ENCODE measurements at places on chromosomes 5 and 9. TPM values are rescaled to one million over a fixed set of nuclear protein-coding genes. Genes with fewer than 3 reads are reported as not detected.
A peak's percentile ranks its signal among the peaks of the same experiment; 100 is the strongest.

DNA sequence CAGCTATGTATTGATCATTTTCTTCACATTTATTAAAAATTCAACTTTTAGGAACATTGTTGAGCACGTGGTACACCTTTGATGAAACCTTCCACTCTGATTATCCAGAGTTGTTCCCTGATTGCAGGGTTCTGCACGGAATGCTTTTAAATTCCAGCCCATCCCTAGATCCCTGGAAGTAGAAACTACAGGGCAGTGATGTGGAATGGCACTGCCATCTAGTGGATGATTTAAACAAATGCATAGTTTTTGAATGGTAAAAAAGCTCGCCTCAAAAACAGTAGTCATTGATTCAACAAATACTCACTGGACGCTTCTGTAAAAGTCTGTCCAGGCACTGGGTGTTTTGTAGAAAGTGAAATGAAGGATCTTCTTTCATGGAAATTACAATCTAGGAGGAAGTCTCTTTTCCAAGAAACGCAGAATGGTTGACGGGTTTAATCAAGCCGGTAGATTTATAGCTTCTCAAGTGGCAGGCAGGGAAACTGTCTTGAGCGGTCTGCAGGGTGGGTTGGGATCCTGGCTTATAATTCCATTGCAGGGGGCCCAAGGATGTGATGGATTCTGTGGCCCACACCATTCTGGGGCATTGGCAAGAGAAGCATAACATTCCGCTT is 118.4 kb downstream of the ARHGAP26 start:
- no peaks in the 10 kb centered on the region for H3K27me3 ChIP-seq
- no peak overlapping the region for H3K4me3 ChIP-seq
- no peak for DNase-seq
- H3K27ac ChIP-seq: no peak overlapping the region
- H3K4me1 ChIP-seq: peaks cover 10% of the 10 kb centered on the region

Gene SIGMAR1
- total RNA-seq: 109 TPM

DNA sequence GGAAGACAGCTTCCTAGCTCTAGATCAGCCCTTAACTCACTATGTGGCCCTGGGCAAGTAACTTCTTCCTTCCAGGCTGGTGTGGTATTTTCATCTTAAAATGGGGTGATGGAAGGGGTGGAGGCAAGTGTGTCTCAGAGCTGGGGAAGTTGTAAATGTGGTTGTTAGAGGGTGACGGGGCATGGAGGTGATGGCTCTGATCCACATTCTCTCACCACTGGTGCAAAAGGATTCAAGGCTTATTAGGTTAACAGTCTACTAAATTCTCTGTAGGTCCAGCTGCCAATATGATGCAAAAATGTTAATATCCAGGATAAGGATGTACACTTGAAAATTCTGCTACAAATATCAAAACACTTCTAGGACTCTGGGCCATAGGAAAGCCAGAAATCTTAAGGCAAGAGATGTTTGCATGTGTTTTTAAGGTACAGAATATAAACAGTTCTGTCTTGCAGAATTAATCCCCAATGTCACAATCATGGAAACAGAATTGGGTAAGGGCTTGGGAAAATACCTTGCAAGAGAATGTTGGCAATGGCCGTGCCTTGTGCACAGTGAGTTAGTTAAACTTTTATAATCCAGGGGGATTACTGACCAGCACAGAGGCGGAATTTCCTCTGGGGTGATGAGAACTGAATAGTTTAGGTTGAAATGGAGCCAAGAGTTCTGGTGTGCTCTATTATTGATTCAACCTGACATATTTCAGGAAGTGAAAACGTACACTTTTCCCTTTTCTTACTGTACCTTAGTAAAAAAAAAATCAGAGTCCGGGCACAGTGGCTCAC is 19.8 kb downstream of the TNFSF15 start:
- H3K4me1 ChIP-seq: no peaks in the 10 kb centered on the region
- DNase-seq: no peak
- peaks cover 20% of the 10 kb centered on the region for H3K27me3 ChIP-seq
- H3K27ac ChIP-seq: no peak overlapping the region
- no peak overlapping the region for H3K4me3 ChIP-seq

Gene AIF1L
- total RNA-seq: 34.0 TPM

- no peaks in the 10 kb centered on the region for H3K27me3 ChIP-seq
- H3K4me1 ChIP-seq: no peaks in the 10 kb centered on the region
- DNase-seq: no peak
- H3K27ac ChIP-seq: no peak overlapping the region
Observed at GRCh38 chr5:114665551-114665950, 303.7 kb downstream of the KCNN2 start.

DNA sequence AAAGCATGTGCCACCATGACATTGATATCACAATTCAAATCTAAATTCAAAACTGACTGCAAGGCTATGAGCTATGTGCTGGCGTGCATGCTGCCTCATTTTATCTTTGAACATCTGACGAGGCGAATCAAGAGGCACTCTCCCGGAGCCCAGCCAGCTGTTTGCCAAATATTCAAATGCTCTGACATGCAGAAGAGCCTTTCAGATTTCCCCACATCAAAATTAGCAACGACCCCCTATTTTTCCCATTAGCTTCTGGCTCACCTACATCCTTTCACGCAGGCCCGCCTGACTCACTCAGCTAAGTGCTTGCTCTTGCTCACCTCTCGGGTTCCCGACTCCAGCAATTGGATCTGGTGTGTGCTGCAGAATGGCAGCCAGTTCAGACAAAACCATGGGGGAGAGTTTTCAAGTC is 159.0 kb downstream of the NR2F1-AS1 start:
- H3K4me1 ChIP-seq: no peaks in the 10 kb centered on the region
- H3K36me3 ChIP-seq: no peaks in the 10 kb centered on the region
- no peak overlapping the region for H3K27ac ChIP-seq
- no peak for DNase-seq

DNA sequence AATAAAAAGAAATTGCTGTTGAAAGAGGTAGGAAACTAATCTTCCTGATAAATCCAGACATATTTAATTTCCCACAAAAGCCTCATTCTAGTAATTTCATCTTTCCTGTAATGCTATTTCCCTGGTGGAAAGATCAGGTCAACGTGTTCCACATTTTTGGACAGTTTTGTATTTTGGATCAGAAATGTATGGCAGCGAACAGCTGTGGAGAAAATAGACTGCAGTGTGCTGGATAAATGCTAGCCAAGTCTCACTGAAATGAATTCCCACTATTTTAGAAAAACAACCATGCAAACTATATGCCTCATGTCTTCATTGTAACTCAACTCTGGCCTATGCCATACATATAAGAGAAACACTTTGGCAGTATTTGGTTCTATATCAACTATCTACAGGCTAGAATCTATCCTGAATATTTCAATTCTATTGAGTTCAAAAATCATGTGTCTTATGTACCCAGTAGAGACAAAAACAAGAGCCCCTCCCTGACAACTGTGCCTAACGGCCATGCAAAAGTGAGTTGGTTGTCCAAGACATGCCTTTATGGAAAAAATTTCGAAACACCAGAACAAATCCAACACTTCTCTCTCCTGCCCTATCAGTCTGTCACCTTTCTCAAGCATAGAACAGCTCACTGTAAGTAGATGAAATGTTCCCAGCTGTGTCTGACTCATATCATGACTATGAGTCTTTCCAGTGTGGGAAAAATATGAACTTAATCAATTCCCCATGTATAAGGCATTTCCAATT is 191.3 kb upstream of the NREP start:
- H3K27ac ChIP-seq: no peak overlapping the region
- no peak overlapping the region for H3K4me3 ChIP-seq
- no peaks in the 10 kb centered on the region for H3K4me1 ChIP-seq
- peak; percentile 2 for DNase-seq

DNA sequence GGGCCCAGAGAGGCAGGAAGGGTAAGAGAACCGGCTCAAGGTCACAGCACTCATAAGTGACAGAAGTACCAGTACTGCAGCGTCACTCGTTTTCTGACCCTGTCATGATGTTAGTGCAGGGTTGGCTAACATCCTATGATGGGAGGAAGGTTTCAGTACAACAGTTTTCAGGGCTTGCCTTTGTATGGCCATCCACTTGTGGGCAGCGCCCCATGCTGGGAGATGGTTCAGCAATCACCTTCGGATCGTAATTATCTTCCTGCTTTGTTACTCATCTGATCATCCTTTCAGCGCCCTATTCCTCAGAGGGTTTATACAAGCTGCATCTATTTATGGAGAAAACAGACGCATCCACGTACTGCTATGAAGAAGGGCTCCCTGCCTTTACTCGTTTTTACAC is 2.4 kb downstream of the MAP1B start:
- DNase-seq: no peak
- H3K27me3 ChIP-seq: no peaks in the 10 kb centered on the region
- no peaks in the 10 kb centered on the region for H3K4me1 ChIP-seq
- no peak overlapping the region for H3K27ac ChIP-seq
- no peaks in the 10 kb centered on the region for H3K36me3 ChIP-seq
- no peak overlapping the region for H3K4me3 ChIP-seq

Gene ACSL6
- 2.3 TPM for total RNA-seq

DNA sequence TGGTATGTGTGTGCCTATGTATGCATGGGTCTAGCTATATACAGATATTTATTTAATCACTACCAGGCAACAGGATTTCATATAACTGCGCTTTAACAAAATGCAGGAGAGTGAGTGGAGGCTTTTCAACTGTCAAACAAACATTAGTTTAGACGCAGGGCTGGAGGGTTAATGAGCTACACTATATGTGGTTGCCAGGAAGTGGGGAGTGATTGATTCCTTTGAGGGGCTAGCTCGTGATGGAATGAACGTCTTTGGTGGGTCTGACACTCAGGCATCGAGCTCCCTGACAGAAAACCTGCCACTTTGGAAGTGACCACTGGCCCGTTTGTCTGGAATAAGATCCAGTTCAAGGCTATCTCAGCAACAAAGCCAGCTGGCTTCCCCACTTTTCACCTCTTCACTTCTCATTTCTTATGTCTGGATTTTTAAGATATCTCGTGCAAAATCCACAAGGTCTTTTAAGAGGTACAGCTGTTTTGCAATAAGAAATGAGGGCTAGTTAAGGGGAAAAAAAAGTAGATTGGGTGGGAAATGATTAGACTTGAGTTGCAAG is 78.0 kb downstream of the CFAP77 start:
- H3K27ac ChIP-seq: no peak overlapping the region
- H3K4me3 ChIP-seq: no peak overlapping the region
- peaks cover 9% of the 10 kb centered on the region for H3K27me3 ChIP-seq

Gene STPG3
- total RNA-seq: not detected

Gene PCDHB16
- total RNA-seq: not detected

GRCh38 chr5:59674763-59675162 is 218.8 kb downstream of the PDE4D start:
- H3K4me3 ChIP-seq: no peak overlapping the region
- no peaks in the 10 kb centered on the region for H3K4me1 ChIP-seq
- H3K27me3 ChIP-seq: 0 out of 2 replicates have a peak, but pooled peaks cover 5% of the 10 kb centered on the region
- H3K27ac ChIP-seq: no peak overlapping the region
- no peak for DNase-seq

GRCh38 chr5:37888476-37888875 is 48.6 kb upstream of the GDNF start:
- H3K4me1 ChIP-seq: no peaks in the 10 kb centered on the region
- no peak for DNase-seq
- no peaks in the 10 kb centered on the region for H3K27me3 ChIP-seq
- no peak overlapping the region for H3K27ac ChIP-seq
- no peaks in the 10 kb centered on the region for H3K36me3 ChIP-seq

Gene FBXO38
- 36.3 TPM for total RNA-seq

DNA sequence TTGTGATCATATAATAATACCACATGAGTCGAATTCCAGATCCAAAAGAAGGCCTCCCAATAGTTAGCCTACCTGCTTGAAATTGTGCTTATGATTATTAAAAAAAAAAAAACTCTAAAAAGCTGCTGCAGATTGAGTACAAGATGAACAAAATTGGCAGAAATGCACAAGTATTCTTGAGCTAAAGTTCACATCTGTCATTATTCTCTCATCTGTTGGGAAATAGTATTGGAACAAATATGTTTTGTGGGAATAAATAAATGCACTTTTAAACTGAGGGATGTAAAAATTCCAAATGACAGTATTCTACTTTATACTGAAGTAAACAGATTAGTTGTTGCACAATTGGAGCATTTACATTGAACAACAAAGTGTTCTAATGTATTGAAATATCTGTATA is 15.7 kb downstream of the DAB2 start:
- no peaks in the 10 kb centered on the region for H3K36me3 ChIP-seq
- H3K27me3 ChIP-seq: no peaks in the 10 kb centered on the region
- H3K4me3 ChIP-seq: no peak overlapping the region
- peaks cover 10% of the 10 kb centered on the region for H3K4me1 ChIP-seq
- H3K27ac ChIP-seq: no peak overlapping the region
- DNase-seq: no peak

Gene PKN3
- total RNA-seq: 37.9 TPM

Gene TTLL11
- total RNA-seq: 2.2 TPM

Gene ZNF189
- total RNA-seq: 10.6 TPM

DNA sequence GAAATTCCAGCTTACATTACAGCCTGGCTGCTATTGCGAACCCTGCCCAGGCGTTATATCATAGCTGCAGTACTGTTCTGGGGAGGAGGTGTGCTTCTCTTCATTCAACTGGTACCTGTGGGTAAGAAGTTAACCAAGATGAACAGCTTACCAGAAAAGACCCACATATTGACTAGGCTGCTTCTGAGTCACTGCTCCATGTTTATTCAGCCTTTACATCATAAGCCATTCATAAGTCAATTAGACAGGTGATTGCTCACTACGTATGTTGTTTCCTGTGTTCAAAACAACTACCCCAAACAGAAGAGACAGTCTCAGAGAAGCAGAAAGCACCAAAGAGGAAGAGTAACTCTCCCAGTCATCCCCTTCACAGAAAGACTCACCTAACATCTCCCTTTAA is 34.7 kb upstream of the SLC22A5 start:
- H3K27me3 ChIP-seq: no peaks in the 10 kb centered on the region
- H3K36me3 ChIP-seq: no peaks in the 10 kb centered on the region
- peak; percentile 7 for DNase-seq
- no peak overlapping the region for H3K27ac ChIP-seq
- H3K4me1 ChIP-seq: no peaks in the 10 kb centered on the region
- no peak overlapping the region for H3K4me3 ChIP-seq

DNA sequence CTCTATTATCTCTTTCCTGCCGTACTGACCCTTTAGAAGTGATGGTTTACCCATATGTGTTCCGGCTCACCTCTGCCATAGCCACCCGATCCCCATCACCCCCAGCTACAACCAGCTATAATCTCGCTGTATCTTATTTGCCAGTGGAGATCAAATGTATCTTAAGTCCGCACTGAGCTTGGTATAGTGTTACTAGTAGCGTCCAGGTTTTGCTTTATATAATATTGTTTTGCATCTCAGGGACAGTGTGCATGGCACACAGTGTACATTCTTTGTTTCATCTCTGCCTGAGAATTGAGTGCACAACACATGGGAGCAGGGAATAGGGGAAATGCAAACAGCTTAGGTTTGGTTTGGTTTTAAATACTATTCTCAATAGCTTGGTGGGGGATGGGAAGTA is 135.8 kb upstream of the SNX2 start:
- H3K27ac ChIP-seq: no peak overlapping the region
- no peaks in the 10 kb centered on the region for H3K27me3 ChIP-seq
- DNase-seq: no peak
- H3K36me3 ChIP-seq: no peaks in the 10 kb centered on the region

- H3K36me3 ChIP-seq: no peaks in the 10 kb centered on the region
- H3K4me1 ChIP-seq: no peaks in the 10 kb centered on the region
- no peak overlapping the region for H3K4me3 ChIP-seq
- no peaks in the 10 kb centered on the region for H3K27me3 ChIP-seq
Observed at GRCh38 chr9:82670726-82671125, 392.2 kb downstream of the RASEF start.

Gene SMIM15
- 83.9 TPM for total RNA-seq

Gene CTNND2
- total RNA-seq: not detected

- peaks cover 31% of the 10 kb centered on the region for H3K4me1 ChIP-seq
- peak within 1 kb of the TSS; percentile 79 for H3K27ac ChIP-seq
- DNase-seq: peak; percentile 74
- no peaks in the 10 kb centered on the region for H3K27me3 ChIP-seq
- no peaks in the 10 kb centered on the region for H3K36me3 ChIP-seq
Observed at GRCh38 chr9:135907431-135908092, at the start of gene CAMSAP1. CAMSAP1 (minus strand) TSS chr9:135907546; CDS start chr9:135907159, 387 bp downstream.
